Left lung (tissue), 14 donors: ENCODE measurements at places on chromosomes 2 and 18. TPM values are rescaled to one million over a fixed set of nuclear protein-coding genes. Genes with fewer than 3 reads are reported as not detected.

- H3K27ac ChIP-seq, result no peak overlapping the region
- peak; percentile 78 for DNase-seq
- H3K36me3 ChIP-seq, result no peaks in the 10 kb centered on the region
- no peaks in the 10 kb centered on the region for H3K4me1 ChIP-seq
- no peaks in the 10 kb centered on the region for H3K27me3 ChIP-seq
Observed at GRCh38 chr2:84495539-84496146, 20.7 kb upstream of the DNAH6 start.

DNA sequence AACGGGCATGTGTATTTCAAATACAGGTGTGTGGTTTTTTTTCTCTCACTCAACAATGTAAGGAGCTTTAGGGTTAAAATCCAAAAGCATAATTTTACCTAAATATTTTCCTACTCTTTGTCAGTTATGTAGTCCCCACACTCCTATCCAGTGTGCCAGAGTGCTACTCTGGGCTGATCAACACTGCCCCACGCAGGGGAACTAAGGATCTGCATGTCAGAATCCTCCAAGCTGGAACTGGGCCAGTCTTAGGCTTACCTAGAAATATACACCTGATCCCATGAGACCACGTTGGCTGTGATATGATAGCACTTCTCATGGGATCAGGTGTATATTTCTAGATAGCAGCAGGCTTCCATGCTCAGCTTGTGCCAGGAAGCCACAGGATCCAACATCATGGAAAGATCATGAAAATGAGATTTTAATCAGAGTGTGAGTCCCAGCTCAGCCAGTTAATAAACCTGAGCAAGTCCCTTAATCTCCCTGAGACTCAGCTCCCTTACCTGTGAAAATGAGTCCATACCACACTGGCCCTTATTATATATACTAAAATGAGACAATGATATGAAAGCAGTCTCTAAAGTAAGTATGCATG, 29.7 kb downstream of the CCDC141 start:
- H3K36me3 ChIP-seq, result no peaks in the 10 kb centered on the region
- no peaks in the 10 kb centered on the region for H3K4me1 ChIP-seq
- no peak for DNase-seq

- H3K27ac ChIP-seq, result no peak overlapping the region
- H3K36me3 ChIP-seq, result peaks cover 39% of the 10 kb centered on the region
- no peak for DNase-seq
- H3K4me1 ChIP-seq, result no peaks in the 10 kb centered on the region
- H3K4me3 ChIP-seq, result no peak overlapping the region
Observed at GRCh38 chr2:100394111-100394641, 23.3 kb downstream of the CHST10 start.

GRCh38 chr2:145591109-145591809, 1071.3 kb upstream of the ZEB2 start:
- H3K27me3 ChIP-seq, result no peaks in the 10 kb centered on the region
- H3K4me1 ChIP-seq, result no peaks in the 10 kb centered on the region
- no peak for DNase-seq
- H3K4me3 ChIP-seq, result no peak overlapping the region
- H3K27ac ChIP-seq, result no peak overlapping the region

SPATA3 gene
- not detected for total RNA-seq

STPG4 gene
- total RNA-seq, result 1.0 TPM

- H3K4me3 ChIP-seq, result no peak overlapping the region
- no peaks in the 10 kb centered on the region for H3K4me1 ChIP-seq
- H3K27me3 ChIP-seq, result no peaks in the 10 kb centered on the region
Observed at GRCh38 chr2:119496682-119497081, 27.6 kb downstream of the SCTR start.

DNA sequence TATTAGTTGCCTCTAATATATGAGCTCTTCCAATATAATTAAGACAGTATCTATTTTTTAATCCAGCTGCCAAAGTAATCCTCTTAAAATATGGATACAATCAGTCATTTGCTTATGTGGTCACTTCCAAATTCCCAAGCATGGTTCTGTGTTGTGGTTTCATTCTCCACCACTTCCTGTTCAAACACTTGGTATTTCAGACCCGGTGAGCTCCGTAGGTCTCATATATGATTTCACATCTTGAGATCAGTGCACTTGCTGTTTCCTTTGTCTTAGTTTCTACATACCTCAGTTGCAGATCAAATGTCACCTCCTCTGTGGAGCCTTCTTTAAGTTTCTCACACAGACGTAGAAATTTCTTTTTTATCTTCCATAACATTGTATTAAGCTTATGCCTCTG, 254.2 kb downstream of the KCNS3 start:
- H3K36me3 ChIP-seq, result no peaks in the 10 kb centered on the region
- H3K4me3 ChIP-seq, result no peak overlapping the region
- no peaks in the 10 kb centered on the region for H3K27me3 ChIP-seq
- H3K4me1 ChIP-seq, result no peaks in the 10 kb centered on the region

- DNase-seq, result no peak
- no peak overlapping the region for H3K27ac ChIP-seq
- H3K4me3 ChIP-seq, result no peak overlapping the region
- H3K36me3 ChIP-seq, result no peaks in the 10 kb centered on the region
- no peaks in the 10 kb centered on the region for H3K27me3 ChIP-seq
- H3K4me1 ChIP-seq, result peaks cover 4% of the 10 kb centered on the region
Observed at GRCh38 chr2:69624131-69624530, 19.4 kb downstream of the AAK1 start.

GRCh38 chr2:232534940-232535651, 4.4 kb upstream of the CHRNG start:
- DNase-seq, result no peak
- H3K27ac ChIP-seq, result no peak overlapping the region
- H3K4me3 ChIP-seq, result no peak overlapping the region
- no peaks in the 10 kb centered on the region for H3K36me3 ChIP-seq
- no peaks in the 10 kb centered on the region for H3K27me3 ChIP-seq

IL36B gene
- total RNA-seq, result not detected

- no peaks in the 10 kb centered on the region for H3K36me3 ChIP-seq
- H3K27me3 ChIP-seq, result peaks cover 27% of the 10 kb centered on the region
- no peak for DNase-seq
- no peak overlapping the region for H3K27ac ChIP-seq
- no peaks in the 10 kb centered on the region for H3K4me1 ChIP-seq
Observed at GRCh38 chr2:120660771-120661459, 74.8 kb upstream of the GLI2 start.

- H3K27me3 ChIP-seq, result no peaks in the 10 kb centered on the region
- no peak overlapping the region for H3K4me3 ChIP-seq
- DNase-seq, result no peak
- H3K36me3 ChIP-seq, result no peaks in the 10 kb centered on the region
Observed at GRCh38 chr2:239275044-239275685, 125.7 kb downstream of the HDAC4 start.

GALR1 gene
- not detected for total RNA-seq

DSC1 gene
- total RNA-seq, result not detected

CNGA3 gene
- 0.10 TPM for total RNA-seq

- no peaks in the 10 kb centered on the region for H3K36me3 ChIP-seq
- DNase-seq, result peak; percentile 45
- H3K4me1 ChIP-seq, result peaks cover 6% of the 10 kb centered on the region
- no peak overlapping the region for H3K4me3 ChIP-seq
- no peak overlapping the region for H3K27ac ChIP-seq
- no peaks in the 10 kb centered on the region for H3K27me3 ChIP-seq
Observed at GRCh38 chr2:174985614-174986013, 19.6 kb downstream of the CHN1 start.

TDRD15 gene
- not detected for total RNA-seq

- H3K4me1 ChIP-seq, result peaks cover 61% of the 10 kb centered on the region
- peak overlapping the region; percentile 75 for H3K4me3 ChIP-seq
- no peak for DNase-seq
- no peaks in the 10 kb centered on the region for H3K27me3 ChIP-seq
- H3K27ac ChIP-seq, result peak overlapping the region; percentile 99
Observed at GRCh38 chr2:186591506-186591890, 1.6 kb downstream of the ITGAV start.

- H3K27ac ChIP-seq, result no peak overlapping the region
- peaks cover 16% of the 10 kb centered on the region for H3K27me3 ChIP-seq
- peaks cover 17% of the 10 kb centered on the region for H3K4me1 ChIP-seq
- H3K4me3 ChIP-seq, result no peak overlapping the region
- H3K36me3 ChIP-seq, result no peaks in the 10 kb centered on the region
Observed at GRCh38 chr2:219293736-219294231, 14.6 kb downstream of the DNAJB2 start.

RGPD4 gene
- total RNA-seq, result 0.29 TPM
